ENCODE measurements at places on chromosomes 13 and 19. TPM values are rescaled to one million over a fixed set of nuclear protein-coding genes. Genes with fewer than 3 reads are reported as not detected.

TUBA3C gene
- not detected for polyA plus RNA-seq

TPTE2 gene
- polyA plus RNA-seq = 0.23 TPM

PROZ gene
- polyA plus RNA-seq = 1.6 TPM

OLFM4 gene
- 0.65 TPM for polyA plus RNA-seq

SHISA7 gene
- 0.13 TPM for polyA plus RNA-seq

THSD8 gene
- 5.9 TPM for polyA plus RNA-seq

MBD3L2 gene
- polyA plus RNA-seq = not detected

ZSWIM9 gene
- 9.5 TPM for polyA plus RNA-seq

SCEL gene
- not detected for polyA plus RNA-seq

CATSPERD gene
- polyA plus RNA-seq = not detected

CD33 gene
- polyA plus RNA-seq = 1.6 TPM

LYL1 gene
- polyA plus RNA-seq = 3.5 TPM

PIBF1 gene
- polyA plus RNA-seq = 50.8 TPM

UHRF1 gene
- 29.4 TPM for polyA plus RNA-seq

CASP14 gene
- polyA plus RNA-seq = not detected

COL4A1 gene
- polyA plus RNA-seq = 552 TPM

ZNF574 gene
- 14.0 TPM for polyA plus RNA-seq

NRTN gene
- 2.0 TPM for polyA plus RNA-seq

HPN gene
- 78.8 TPM for polyA plus RNA-seq

MIR17HG gene
- polyA plus RNA-seq = 3.9 TPM

ZNF878 gene
- 1.1 TPM for polyA plus RNA-seq

ZNF285 gene
- polyA plus RNA-seq = 13.6 TPM

GJB2 gene
- polyA plus RNA-seq = 4.7 TPM

NANOS3 gene
- polyA plus RNA-seq = 1.1 TPM

NPHS1 gene
- 124 TPM for polyA plus RNA-seq

UBE2L5 gene
- 0.46 TPM for polyA plus RNA-seq

OR7A5 gene
- polyA plus RNA-seq = 0.03 TPM

LILRB3 gene
- polyA plus RNA-seq = 1.1 TPM

C13orf42 gene
- 0.39 TPM for polyA plus RNA-seq

CYP4F11 gene
- polyA plus RNA-seq = 0.25 TPM

ACER1 gene
- 0.08 TPM for polyA plus RNA-seq

LRRC8E gene
- 2.3 TPM for polyA plus RNA-seq

CRX gene
- not detected for polyA plus RNA-seq

ZNF229 gene
- polyA plus RNA-seq = 13.6 TPM

SYNE4 gene
- 9.9 TPM for polyA plus RNA-seq

DDX39A gene
- 52.1 TPM for polyA plus RNA-seq

NCAN gene
- polyA plus RNA-seq = 0.07 TPM

BRCA2 gene
- polyA plus RNA-seq = 8.6 TPM

LILRA1 gene
- 0.61 TPM for polyA plus RNA-seq

STOML3 gene
- polyA plus RNA-seq = 0.08 TPM

SIGLEC7 gene
- 0.74 TPM for polyA plus RNA-seq

CCDC122 gene
- 15.6 TPM for polyA plus RNA-seq

CD37 gene
- polyA plus RNA-seq = 37.7 TPM

CNMD gene
- 1.4 TPM for polyA plus RNA-seq

LRRC4B gene
- 12.6 TPM for polyA plus RNA-seq

All from right renal cortex interstitium (tissue), 3 donors.